ENCODE measurements at places on chromosomes 1 and 21.

- no peak for DNase-seq
These were observed 532.0 kb downstream of the RWDD3 start for GRCh38 chr1:95766036-95766435.

DNA sequence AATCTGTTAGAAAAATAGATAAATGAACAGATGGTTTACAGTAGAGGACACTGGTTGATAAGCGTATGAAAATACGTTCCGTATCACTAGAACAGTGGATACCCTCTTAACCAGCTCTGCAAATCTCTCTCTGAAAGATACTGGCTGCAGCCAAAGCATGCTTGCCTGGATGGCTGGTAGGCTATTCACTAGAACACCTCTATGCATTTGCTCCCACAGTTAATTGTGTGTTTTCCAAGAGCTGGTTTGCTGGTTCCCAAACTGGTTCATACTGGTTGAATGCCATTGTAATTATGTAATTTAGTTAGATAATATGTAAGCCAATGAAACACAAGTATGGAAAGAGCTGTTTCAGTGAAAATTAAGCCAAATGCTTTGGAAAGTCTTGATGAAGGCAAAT, 126.6 kb downstream of the C1orf21 start:
- no peak for DNase-seq

GRCh38 chr21:18603261-18603660, 199.7 kb upstream of the TMPRSS15 start:
- no peak for DNase-seq

DNA sequence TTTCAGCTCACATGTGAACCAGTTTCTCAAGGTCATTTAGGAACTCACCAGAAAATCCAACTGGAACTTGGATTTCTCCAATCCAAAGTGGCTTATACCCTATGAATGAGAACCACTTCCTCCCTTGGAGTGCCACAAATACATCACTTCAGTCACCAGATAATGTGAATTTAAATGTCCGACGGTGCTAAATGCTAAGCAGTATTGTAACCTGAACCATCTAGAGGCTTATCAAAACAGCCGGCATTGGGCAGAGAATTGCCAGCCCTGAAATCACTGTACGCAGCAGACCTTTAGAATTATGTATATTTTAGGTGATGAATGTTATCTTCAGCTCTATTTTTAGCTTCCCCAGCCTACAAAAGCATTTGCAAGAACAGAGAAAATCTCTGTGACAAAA, 76.8 kb upstream of the COX20 start:
- DNase-seq, result no peak

DNA sequence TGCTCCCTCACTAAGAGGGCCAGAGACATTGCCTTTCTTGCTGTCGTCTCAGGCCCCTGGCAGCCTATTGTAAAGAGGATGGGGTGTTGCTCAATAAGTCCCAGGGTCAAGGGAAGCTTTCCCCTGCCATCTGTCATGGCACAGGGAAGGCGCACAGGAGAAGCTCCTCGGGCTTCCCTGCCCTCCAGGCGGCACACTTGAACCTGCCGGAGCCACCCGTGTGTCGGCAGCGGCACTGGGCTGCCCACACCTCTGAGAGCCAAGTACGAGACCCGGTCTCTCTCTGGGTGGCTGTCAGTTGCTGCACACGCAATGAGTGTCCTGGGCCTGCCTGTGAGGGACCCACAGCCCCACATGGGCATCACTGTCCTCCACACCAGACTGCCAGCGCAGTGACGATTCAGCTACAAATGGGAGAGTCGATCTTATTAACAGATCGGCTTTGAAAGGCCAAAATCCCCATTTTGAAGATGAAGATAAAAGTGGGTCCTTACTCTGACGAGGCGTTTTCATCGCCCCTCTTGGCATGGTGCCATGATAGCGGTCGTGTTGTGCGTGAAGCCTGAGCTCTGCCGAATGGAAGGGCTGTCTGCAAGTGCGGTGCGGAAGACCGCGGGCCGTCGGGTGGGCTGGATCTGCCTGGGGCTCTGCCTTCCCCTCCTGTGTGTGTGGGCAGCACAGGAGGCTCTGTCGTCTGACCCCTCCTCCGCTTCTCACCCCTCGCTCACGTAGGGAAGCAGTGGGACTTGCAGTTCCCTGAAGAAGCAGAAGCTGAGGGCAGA, 29.2 kb upstream of the PDXK start:
- DNase-seq, result no peak

GRCh38 chr1:197341626-197342025, 73.6 kb downstream of the CRB1 start:
- DNase-seq, result no peak

DNA sequence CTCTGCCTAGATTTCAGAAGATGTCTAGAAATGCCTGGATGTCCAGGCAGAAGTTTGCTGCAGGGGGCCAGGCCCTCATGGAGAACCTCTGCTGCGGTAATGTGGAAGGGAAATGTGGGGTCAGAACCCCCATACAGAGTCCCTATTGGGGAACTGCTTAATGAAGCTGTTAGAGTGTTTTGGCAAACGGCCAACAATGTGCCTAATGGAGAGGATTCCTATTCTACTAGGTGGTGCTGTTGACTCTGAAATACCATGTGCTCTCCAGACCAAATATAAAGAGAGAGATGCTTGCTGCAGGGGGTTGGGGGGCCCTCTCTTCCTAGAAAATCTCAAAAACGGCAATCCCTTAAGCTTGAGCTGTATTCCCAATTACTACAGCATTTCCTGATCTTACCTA, 57.1 kb upstream of the DR1 start:
- no peak for DNase-seq

DNA sequence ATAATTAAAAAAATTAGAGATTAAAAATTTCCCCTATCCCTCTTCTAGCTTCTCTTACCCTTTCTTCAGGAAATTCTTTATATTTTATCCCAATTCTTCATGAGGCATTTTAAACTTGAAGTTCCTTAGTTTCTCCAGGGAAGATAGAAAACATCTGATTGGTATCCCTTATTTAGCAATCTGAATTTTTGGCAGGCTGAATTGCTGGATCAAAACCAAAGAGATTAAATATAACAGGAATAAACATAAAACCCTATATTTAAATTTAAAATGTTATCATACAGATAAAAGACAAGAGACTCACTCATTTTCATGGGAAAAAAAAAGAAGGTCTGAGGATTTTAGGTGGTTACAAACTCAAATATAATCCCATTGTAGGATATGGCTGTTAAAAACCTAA, 204.2 kb downstream of the CHRM3 start:
- no peak for DNase-seq

All from ecto neural progenitor cell (in vitro differentiated cells).